ENCODE measurements at places on chromosomes 7 and 10.

DNA sequence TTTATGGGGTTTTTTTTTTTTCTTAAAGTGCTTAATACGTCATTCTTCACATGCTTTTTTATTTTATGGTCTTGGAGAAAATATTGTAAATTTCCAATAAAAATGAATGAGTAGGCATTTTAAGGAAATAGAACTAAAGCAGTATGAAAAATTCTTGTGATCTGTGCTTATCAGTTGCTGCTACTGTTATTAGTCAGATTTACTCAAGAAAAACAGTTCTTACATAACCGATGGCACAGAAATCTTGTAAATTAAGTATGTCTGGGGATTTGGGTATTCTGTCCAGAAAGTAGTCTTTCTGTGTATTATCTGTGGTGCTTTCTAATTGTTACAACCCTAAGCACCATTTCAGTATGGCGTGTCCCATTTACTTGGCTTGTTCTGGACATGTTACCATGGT is 64.7 kb downstream of the LRGUK start:
- no peak for DNase-seq

GRCh38 chr7:46681865-46682503 is 760.9 kb upstream of the IGFBP3 start:
- DNase-seq, result no peak

- no peak for DNase-seq
Observed at GRCh38 chr7:78063758-78064157, 265.2 kb downstream of the PHTF2 start.

DNA sequence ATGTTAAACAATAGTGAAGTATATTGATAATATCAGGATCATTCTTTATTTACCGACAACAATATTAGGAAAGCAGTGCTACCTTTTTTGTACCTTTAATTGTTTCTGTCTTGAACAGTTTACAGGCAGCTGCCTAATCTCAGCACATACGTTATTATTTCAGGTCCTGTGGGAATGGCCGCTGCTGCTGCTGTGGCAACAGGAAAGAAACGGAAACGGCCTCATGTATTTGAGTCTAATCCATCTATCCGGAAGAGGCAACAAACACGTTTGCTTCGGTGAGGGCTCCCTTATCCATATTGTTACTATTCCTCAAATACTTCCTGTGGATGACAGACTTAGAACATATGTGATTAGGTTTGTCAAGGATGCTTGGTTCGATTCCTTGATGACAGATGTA is 59.7 kb downstream of the NRF1 start:
- no peak for DNase-seq

- DNase-seq, result no peak
Observed at GRCh38 chr10:13788711-13789447, 202.1 kb downstream of the PRPF18 start.
